GM04503 (cell line): ENCODE measurements at places on chromosomes 11 and 22.

GRCh38 chr11:16963316-16963876, 50.8 kb downstream of the PLEKHA7 start:
- no peak for DNase-seq

DNA sequence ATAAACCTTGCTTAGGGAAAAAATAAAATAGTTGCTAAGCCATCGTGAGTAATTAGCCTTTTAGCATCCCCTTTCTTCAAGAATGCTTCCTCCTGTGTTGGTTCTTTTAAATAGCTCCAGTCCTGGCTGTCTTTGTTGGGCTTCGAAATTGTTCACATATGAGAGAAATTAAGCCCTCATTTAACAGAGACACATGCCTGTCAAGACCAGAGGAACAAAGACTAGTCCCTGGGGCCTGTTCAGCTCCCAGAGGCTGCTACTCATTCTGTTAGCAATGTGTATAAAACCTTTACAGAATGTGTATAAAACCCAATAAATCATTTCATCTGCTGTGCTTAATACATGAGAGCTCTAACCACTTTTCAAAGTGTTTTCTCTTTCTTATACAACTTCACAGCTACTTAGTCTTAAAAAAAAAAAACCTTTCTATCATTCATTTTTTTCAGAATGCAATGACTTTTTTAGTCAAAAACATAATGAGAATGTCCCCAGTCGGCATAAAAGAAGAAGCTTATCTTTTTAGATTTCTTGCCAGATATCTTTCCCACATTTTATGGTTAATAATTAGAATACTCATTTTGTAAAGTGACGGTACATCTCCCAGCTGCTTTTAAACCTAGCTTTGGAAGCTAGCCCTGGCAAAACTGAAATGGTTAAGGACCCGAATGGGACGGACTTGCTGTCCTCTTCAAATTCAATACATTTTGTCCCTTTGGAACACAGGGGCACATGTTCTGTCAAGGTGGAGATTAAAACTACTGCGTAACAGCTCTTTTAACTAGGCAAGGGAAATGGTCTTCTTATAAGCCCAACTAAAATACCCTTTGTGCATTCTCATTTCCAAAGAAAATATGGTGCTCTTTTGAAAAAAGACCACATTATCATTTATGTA, 186.1 kb downstream of the SOX6 start:
- peak; percentile 16 for DNase-seq

DNA sequence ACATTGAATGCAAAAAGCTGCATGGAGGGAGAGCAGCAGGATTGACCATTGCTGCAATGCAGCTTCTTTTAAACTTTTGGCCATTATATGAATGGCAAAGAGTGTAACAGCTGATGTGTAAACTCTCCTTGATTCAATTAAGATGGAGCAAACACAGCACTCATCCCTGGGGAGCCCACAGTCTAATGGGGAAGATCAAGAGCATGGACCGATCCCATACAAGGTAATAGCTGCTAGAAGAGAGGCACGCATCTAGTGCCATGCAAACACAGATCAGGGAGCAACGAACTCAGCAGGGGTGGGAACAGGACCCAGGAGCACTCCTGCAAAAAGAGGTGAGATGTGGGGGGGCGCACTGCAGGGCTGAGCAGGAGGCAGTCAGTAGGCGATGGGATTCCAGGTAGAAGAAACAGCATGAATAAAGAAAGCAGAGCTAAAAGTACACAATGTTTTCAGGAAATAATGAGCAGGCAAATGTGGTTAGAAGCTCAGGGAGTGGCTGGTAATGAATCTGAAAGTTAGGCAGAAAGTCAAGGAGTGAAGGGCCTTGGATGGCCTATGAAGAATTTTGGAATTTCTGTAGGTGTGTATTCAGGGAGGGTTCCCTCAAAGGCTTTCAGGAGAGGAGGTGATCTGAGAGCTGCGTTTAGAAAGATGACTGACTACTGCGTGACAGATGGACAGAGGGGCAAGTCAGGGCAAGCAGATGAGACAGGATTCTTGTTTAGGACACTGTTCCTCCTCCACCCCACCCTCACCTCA, 17.2 kb upstream of the BMAL1 start:
- DNase-seq = no peak

- DNase-seq = no peak
Measured at GRCh38 chr11:126433244-126433846, 77.9 kb downstream of the ST3GAL4 start.

DNA sequence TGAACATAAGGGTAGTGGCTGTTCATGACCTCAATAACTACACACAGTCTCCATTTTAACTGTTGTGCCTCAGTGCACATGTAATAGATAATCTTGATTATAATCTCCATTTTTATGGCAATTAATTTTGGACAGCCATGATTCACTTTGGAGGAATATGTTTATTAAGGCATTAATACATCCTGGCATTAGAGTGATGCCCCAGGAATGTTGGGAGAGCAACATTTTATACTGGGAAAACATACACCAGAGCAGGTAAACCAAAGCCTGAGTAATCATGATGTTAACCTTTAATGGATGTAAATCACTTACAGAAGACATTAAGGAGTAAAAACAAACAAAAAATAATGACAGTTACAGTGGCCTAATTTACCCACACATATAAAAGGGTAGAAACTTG, 886.3 kb upstream of the RAG2 start:
- no peak for DNase-seq

DNA sequence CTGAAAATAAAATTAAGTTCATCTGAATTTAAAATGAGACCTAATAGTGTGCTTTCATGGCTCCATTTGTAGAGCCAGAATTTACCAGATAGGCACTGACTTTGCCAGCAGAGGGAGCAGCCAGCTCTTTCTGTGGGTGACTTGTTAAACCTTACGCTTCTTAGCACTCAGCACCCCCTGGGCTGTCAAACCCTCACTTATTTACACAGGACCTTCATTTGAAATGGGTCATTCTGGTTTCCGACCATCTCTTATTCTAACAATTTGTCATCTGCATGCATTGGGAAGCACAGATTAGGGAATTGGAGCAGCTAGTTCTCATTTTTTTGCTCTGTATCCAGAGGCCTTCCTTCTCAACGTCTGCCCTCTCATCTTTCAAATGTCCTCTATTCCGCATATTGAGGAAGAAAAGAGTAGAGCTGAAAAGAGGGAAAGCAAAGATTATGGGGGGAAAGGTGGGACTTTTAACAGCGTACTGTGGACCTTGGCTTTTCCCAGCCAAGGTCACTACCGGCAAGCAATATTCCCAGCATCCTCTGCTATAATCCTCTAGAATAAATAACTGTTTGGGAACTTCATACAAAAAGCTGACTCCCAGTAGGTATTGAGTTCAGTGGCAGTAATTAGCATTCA, 3.1 kb downstream of the ASRGL1 start:
- no peak for DNase-seq
